Thyroid gland (tissue), 4 donors: ENCODE measurements at places on chromosomes 1 and 21.

GRCh38 chr1:236156512-236157208 lies 14.3 kb downstream of the GPR137B start:
- peak; percentile 13 for DNase-seq

GRCh38 chr1:61052395-61053225 lies 29.8 kb upstream of the NFIA start:
- DNase-seq, result peak; percentile 68

DNA sequence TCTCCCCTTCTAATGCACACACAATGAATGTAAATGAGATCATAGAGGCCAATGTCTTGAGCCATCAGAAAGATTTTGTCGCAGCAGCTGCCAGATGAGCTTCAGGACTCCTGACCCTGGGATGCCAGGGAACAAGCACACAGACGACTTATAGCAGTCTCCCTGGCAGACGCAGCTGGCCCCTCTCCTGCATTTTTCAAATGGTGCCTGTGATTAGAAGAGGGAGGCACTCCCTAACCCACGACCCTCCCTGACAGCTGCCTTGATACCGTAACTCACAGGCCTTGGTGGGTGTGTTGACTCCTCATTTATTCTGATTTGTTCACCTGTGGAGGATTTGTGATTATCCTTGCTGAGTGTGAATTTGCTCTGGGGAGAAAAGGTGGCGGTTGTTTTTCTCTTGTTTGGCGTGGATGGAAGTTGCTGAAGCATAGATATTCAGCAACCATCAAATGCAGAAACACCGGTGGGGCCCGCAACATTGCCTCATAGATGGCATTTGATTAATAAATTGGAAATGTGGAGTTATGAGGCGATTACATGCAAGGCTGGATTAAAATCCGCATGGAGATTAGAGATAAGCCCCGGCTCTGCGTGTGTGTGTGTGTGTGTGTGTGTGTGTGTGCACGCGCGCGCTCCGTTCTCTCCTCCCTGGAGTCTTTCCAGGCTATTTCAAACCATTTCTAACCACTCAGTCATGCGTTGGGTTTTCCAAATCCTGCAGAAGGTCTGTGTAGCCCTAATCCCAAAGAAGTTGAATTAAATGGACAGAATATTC lies 2.1 kb upstream of the RD3 start:
- DNase-seq, result no peak

- DNase-seq, result no peak
Measured at GRCh38 chr1:220876511-220877376, 2.5 kb upstream of the HLX start.

DNA sequence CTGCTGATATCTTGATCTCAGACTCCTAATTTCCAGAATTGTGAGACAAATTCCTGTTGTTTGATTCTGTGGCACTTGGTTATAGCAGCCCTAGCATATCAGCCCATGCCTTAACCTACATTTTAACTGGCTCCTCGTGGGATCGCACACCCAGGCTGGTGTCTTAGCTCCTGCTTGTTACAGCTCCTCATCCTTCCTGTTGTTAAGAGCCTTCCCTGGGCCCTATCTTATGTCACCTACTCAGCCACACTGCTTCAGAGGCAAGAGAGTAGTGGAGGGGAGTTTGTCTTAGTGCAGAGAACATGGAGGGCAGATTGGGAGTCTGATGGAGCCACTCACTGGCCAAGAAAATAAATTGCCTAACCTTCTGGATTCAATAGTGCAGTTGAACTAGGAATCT lies 131.0 kb downstream of the ROR1 start:
- DNase-seq, result no peak

DNA sequence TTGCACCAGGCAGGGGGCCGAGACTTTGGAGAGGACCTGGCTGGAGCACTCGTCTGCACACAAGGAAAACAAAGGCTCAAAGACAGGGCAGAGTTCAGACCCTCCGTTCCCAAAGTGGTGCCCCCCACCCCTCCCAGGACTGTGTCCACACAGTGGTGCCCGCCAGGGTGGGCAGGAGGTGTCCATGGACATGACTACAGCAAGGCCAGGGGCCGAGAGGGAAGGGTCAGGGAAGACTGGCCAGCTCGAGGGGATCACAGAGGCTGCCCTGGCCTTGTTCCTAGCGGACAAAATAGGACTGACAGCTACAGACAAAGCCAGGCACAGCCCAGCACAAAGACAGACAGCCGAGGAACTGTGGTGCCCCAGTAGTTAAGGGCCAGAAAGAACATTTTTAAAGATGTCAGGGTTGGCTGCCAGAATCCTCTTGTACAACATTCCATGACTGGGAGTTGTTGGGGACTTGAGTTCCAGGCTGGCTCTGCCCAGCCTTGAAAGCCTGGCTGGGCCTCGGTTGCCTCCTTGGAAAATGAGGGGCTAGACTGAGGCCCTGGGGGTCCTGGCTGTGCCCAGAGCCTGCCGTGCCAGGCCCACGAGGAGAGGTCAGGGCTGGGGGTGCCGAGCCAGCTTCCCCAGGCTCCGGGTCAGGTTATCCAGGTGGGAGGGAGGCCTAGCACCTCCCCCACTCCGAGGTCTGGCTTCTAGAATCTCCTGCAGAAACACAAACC lies 63.7 kb downstream of the SLX9 start:
- no peak for DNase-seq

DNA sequence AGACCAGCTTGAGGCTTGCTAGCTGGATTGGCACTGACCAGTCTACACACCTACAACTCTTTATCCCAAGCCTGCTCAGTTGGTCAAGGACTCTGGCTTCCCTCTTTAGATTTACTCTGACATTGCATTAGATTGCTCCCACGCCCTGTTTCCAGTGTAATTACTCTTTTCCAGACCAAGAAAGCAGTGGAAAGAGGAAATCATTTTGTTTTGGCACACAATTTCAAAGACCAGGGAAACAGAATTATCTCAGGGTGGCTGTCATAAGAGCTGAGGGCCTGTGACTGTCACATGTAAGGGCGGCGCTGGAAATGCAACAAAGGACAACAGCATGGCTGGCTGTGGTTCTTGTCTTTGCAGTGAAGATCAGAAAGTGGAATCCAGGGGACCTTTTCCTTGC lies 302.7 kb downstream of the HHAT start:
- DNase-seq, result no peak

DNA sequence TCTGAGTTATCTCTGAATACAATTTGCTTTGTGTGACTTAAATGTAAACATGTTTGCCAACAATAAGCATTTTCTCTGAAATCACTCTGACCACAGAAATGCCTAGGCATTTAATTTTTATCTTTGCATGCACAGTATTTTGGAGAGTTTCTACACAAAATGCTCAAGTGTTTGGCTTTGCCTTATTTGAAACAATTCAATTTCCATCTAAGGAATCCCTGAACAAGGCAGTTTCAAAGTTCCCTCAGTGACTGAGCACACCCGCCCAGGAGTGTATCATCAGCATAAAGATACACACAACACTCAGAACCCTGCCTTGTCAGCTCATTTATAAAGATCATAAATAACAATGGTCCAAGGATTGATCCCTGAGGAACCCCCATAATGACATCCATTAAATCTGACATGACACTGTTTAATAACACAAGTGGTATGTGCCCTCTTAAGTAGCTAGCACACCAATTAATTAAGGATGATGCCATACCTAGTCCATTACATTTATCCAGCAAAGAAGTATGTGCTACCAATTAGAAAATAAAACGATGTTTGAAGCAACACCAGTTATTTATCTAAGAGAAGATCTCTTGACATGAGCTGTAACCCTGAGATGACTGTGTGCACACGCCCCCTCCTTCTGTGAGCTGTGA lies 585.8 kb downstream of the ADGRL2 start:
- no peak for DNase-seq
